SK-N-SH treated with all-trans-retinoic acid at 6 μM for 48 hours (cell line): ENCODE measurements at places on chromosomes 4 and X.

DNA sequence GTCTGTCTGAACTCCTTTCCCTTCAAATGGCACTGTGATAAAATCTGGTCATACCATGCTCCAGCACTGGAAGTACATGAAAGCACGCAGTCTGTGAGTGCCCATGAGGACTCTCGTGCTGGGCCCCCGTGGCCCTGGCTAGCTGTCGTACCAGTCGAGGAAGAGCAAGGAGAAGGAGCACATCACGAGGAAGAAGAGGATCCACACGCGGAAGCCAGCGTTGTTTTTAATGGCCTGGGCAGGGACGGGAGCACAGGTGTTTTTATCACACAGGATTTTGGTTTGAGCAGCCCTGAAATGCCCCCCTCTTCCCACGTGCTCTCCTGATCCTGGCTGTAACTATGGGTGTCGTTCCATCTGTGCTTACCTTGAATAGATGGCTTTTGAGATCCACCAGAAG, 33.0 kb downstream of the NSG1 start:
- ATAC-seq = no peak

DNA sequence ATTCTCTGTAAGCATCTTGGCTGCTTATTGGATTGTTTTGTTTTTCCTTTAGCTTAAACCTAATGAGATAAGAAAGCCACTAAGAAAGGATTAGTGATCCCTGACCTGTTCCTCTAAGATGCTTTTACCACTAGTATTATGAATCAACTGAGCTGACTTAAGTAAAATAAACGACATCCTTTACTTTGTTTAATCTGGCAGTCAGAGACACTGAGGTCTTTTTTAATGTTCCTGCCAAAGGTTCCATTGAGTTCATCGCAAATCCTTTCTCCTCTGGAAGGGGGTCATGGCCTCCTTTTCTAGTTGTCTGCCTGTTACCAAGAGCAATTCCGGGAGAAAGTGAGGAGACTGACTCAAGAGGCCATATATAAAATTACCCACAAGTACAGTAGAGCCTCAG, 1038.3 kb upstream of the SLIT2 start:
- peak; percentile 21; the same call in 1 of the 3 replicates for ATAC-seq

- no peak for ATAC-seq
Observed at GRCh38 chr4:185958094-185958747, 110.7 kb upstream of the TLR3 start.

DNA sequence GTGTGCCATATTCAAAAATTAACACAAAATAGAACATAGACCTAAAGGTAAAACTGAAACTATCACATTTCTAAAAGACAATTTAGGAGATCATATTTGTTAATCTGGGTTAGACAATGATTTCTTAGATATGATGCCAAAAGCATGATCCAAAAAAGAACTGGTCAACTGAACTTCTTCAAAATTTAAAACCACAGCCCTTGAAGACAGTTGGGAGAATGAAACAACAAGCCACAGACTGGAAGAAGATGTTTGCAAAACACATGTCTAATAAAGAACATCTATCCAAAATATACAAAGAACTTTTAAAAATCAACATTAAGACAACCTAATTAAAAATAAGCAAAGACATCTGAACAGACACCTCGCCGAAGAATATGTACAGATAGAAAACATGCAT, 19.5 kb downstream of the COMMD8 start:
- ATAC-seq = no peak

DNA sequence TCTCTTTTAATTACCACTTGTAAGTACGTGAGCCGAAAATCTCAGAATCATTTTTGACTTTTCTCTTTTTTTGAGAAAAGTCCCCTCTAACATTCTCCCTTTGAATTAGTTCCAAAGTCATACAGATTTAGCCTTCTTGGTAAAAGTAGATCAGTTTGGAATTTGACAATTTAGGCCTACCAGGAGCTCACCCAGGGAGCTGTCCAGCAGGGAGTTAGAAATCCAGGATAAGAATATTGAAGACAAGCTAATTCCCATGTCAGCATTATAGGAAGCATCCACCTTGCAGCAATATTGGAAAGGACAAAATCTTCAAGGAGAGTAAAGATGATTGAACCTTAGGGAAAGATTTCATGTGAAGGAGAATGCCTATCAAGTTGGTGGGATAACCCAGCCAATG, 352.2 kb upstream of the CPEB2 start:
- no peak for ATAC-seq

DNA sequence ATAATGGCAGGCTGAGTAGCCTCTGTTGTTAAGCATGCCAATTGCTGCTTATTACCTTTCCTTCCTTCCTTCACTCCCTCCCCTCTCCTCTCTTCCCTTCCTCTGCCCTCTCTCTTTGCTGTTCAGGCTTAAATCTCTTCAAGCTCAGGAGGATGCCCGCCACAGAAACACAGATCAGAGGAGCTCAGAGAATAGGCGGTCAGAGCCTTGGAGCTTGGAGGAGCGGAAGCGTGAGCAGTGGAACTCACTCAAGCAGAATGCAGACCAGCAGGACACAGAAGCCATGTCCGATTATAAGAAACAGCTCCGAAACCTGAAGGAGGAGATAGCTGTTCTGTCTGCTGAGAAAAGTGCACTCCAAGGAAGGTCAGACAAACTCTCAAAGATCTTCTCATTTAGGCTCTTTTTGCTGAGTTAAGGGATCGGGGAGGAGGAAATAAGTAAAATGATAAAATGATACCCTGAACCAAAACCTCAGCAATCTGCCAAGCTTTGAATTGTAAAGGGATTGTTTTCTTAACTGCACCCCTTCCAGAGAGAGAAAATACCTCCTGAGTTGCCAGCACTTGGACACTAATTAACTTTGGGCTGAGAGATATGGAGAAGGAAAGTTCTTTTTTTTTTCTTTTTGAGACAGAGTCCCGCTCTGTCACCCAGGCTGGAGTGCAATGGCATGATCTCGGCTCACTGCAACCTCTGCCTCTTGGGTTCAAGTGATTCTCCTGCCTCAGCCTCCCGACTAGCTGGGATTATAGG, 20.9 kb downstream of the SPATA18 start:
- ATAC-seq = no peak

DNA sequence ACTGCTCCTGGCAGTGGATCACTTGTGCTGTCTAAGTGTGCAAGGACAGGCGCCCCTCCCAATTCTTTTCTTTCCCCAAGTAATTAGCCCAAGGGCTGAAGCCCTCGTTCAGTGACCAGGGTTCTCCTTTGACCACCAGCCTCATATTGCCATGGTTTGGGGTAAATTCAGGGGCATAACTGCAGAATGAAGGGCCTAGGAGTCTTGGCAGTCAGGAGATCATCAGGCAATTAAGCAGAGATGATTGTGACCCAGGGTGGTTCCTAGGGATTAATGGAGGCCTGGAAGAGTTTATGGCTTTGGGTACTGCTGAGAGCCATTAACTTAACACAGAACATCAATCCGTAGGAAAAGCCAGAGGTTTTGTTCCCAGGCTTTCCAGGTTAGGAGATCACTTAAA, 170.7 kb downstream of the PTTG2 start:
- ATAC-seq = no peak

DNA sequence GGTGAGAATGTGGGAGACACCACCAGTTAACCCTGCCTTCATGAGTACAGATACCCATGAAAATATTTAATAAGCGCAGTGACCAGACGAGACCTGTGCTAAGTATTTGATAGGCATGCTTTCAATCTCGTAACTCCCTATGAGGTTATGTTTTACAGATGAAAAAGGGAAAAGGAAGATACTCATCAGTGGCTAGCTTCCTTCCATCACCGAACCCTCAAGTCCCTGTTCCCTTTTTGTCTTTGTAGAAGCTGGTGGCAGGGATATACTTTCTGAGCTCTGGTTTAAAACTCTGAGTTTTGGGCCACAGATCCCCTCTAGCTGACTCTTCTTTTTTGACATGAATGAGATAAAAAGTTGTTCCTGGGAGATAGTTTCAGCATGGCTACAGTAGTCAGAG, 26.3 kb downstream of the AFF1 start:
- ATAC-seq = no peak; the same call in 2 of the 3 replicates

GRCh38 chr4:7802093-7802726, 137.5 kb downstream of the AFAP1 start:
- peak; percentile 78 for ATAC-seq

GRCh38 chrX:138018145-138018799, 452.3 kb downstream of the ZIC3 start:
- no peak for ATAC-seq

DNA sequence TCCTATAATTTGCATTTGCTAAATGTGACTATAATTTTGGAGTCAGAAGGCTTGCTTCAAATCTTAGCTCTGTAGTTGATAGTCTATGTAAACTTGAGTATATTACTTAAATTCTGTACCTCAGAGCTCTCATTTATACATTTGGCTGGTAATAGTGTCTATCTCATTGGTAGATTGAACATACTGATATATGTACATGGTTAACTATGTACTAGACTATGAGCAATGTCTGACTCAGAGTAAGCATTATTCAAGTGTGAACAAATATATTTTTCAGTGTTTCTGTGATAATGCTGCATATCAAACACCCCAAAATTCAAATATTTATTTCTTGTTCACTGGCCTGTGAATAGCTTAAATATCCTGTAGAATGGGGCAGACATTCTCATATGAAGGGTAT, 1568.9 kb upstream of the PABPC4L start:
- no peak for ATAC-seq

GRCh38 chr4:40246011-40246900, 49.4 kb downstream of the RHOH start:
- no peak for ATAC-seq

GRCh38 chrX:150621652-150622051, 53.2 kb downstream of the MTM1 start:
- no peak for ATAC-seq

- ATAC-seq = no peak
Observed at GRCh38 chr4:126731062-126731461, 901.7 kb upstream of the INTU start.

DNA sequence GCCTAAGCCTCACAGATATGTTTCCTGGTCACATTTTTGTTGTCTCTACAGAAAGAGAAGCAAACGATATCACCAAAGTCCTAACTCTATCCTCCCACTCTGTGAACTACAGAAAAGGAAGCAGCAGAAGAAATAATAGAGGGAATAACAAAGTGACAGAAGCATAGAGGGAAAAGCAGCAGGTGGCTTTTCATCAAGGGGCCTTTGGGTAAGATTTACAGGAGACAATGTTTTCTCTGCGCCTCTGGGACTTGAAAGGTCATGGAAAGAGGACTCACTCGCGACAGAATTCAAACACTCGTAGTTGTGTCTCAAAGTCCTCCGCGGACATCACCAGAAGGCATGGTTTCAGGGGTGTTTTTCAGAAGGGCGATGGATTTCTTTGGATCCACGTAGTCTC, 66.1 kb downstream of the SORBS2 start:
- ATAC-seq = no peak

GRCh38 chrX:133913658-133914388, 71.6 kb downstream of the GPC3 start:
- ATAC-seq = no peak

GRCh38 chrX:87434618-87435017, 83.0 kb upstream of the KLHL4 start:
- ATAC-seq = no peak

- ATAC-seq = no peak
Observed at GRCh38 chr4:176451443-176451842, 131.7 kb downstream of the SPCS3 start.

DNA sequence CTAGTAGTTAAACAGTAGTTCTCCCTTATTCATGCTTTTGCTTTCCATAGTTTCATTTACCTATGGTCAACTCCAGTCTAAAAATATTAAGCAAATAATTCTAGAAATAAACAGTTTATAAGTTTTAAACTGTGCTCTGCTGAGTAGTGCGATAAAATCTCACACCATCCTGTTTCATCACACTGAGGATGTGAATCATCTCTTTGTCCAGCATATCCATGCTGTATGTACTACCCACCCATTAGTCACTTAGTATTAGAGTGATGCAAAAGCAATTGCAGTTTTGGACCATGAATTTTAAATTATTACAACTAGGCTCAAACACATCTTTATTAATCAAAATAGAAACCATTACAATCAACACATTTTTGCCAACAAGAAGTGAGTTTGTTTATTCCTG, 187.4 kb downstream of the TEX13C start:
- ATAC-seq = no peak

DNA sequence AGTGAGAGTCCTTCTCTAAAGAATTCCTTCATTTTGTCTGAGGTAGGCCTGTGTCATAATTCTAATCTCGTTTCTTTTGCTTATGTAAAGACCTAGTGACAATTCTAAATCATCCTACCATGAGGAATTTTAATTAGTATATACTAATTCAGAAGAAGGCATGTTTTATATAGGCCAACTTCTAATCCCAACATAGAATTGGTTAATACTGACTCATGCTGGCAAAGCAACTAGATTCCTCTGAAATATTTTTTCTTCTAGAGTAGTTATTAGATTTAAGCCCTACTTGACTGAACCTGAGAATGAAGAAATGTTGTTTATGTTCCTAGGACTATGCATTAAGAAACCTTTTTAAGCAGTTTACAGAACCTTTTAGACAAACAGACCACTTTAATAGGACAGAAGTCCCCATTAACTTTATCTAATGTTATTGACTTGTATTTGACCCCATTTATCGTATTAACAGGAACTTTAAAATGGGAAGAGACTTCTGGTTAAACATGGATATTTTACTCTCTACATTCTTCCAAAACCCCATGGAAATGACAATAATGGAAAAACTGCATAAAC, 56.1 kb upstream of the EIF1AX start:
- ATAC-seq = peak; percentile 43; the same call in 2 of the 3 replicates

DNA sequence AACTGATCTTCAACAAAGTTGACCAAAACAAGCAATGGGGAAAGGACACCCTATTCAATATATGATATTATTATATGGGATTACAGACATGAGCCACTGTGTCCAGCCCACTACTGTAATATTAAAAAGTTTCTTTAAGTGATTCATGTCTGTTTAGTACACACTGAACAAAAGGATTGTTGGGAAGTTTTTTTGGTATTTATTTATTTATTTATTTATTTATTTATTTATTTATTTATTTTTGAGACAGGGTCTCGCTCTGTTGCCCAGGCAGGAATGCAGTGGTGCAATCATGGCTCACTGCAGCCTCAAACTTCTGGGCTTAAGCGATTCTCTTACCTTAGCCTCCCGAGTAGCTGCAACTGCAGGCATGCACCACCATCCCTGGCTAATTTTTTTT, 58.4 kb upstream of the PGAM4 start:
- ATAC-seq = no peak

GRCh38 chr4:18242919-18243693, 221.6 kb upstream of the LCORL start:
- no peak for ATAC-seq

- ATAC-seq = no peak
Observed at GRCh38 chr4:182741914-182742313, 175.3 kb downstream of the DCTD start.

DNA sequence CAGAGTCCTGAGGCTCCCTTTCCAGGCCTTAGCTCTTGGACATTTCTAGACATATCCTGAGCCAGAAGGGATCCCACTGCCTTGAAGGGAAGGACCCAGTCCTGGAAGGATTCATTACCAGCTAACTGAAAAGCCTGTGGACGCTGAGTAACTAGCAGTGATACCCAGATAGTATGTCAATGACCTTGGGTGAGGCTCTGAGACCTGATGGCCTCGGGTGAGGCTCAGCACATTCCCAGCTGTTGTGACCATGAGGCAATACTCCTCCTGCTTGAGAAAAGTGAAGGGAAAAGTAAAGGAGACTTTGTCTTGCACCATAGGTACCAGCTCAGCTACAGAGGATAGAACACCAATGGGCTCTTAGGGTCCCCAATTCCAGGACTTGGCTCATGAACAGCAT, 268.1 kb downstream of the DKK2 start:
- no peak for ATAC-seq

GRCh38 chrX:80016182-80016581, 1.6 kb downstream of the TBX22 start:
- no peak for ATAC-seq
